ENCODE measurements at places on chromosomes 2 and 18. TPM values are rescaled to one million over a fixed set of nuclear protein-coding genes. Genes with fewer than 3 reads are reported as not detected.

Gene TSPYL6
- total RNA-seq, result not detected

Gene GALNT14
- total RNA-seq, result not detected

DNA sequence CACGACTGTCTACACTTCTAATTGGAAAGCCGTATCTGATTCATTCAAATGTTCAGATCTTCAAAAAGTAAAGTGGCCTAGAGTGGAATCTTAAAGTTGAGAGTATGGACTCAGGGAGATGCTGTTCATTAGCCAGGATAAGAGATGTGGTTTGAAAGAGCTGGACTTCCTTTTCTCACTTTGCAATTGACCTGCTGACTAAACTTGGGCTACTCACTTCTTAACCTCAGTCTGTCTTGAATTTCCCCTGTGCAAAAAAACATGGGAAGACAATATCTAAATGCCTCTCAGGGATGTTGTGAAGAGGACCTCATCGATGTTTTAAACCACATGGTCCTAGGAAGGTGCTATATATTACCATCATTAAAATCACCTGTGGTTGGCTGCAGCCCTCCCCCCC lies 64.1 kb downstream of the BCL2 start:
- DNase-seq, result no peak

Gene MC4R
- total RNA-seq, result not detected

Gene CYP27A1
- total RNA-seq, result 3.0 TPM

Gene PPM1G
- 91.3 TPM for total RNA-seq

GRCh38 chr2:236743039-236743920 lies 173.7 kb downstream of the ACKR3 start:
- DNase-seq, result no peak

DNA sequence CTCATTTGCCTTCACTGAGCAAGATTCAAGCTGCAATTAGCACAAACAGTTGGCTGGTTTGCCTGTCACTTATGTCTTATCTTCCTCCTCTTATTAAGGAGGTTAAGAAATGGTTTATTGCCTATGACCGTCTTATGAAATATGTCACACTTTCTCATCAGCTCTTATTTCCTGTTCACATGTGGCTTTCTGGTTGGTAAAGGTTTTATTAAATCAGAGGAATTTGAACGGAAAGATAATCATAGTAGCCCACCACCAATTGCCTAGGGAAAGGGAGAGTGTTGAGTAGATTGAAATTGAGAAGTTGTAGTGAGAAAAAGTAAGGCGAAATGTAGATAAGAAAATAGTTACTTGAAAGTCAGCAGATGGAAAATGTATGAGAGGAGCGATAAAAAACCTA lies 4.2 kb upstream of the IL1R1 start:
- DNase-seq, result no peak

Gene NPC1
- total RNA-seq, result 54.5 TPM

GRCh38 chr2:172334988-172335387 lies 92.4 kb upstream of the ITGA6 start:
- no peak for DNase-seq

DNA sequence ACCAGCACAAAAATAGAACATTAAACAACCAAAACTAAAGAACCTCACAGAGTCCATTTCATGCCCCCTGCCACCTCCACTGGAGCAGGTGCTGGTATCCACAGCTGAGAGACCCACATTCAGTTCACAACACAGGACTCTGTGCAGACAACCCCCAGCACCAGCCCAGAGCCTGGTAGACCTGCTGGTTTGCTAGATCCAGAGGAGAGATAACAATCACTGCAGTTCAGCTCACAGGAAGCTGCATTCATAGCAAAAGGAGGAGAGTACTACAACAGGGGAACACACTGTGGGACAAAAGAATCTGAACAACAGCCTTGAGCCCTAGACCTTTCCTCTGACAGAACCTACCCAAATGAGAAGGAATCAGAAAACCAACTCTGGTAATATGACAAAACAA lies 326.7 kb downstream of the METTL4 start:
- no peak for DNase-seq

Gene CD226
- 50.9 TPM for total RNA-seq

GRCh38 chr2:2234398-2235195 lies 96.5 kb downstream of the MYT1L start:
- DNase-seq, result no peak

DNA sequence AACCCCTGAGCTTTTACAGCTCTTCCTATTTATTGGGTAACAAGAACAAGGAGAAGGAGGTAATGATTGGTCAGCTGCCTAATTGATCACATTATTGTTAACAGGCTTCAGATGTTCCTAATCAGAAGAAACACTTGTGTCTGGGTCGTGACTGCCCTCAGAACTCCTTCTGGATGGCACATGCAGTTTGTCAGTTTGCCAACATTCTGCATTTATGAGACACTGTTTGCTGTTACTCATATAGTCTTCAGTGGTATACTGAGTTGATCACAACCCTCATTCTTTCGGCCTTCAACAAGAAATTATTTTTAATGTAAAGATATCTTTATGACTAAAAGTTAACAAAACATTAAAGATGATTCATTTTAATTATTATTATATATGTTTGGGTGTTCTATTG lies 95.7 kb upstream of the DOCK10 start:
- no peak for DNase-seq

- DNase-seq, result no peak
These were observed 6.0 kb upstream of the SLC35F6 start for GRCh38 chr2:26757873-26758789.

- DNase-seq, result no peak
These were observed 418.8 kb downstream of the NRXN1 start for GRCh38 chr2:50613161-50613560.

GRCh38 chr2:158815166-158815565 lies 20.0 kb downstream of the DAPL1 start:
- DNase-seq, result no peak

Gene SPATA3
- total RNA-seq, result not detected

GRCh38 chr2:183610724-183611123 lies 486.5 kb downstream of the NUP35 start:
- DNase-seq, result no peak

GRCh38 chr18:56319953-56320352 lies 318.4 kb downstream of the TXNL1 start:
- no peak for DNase-seq

DNA sequence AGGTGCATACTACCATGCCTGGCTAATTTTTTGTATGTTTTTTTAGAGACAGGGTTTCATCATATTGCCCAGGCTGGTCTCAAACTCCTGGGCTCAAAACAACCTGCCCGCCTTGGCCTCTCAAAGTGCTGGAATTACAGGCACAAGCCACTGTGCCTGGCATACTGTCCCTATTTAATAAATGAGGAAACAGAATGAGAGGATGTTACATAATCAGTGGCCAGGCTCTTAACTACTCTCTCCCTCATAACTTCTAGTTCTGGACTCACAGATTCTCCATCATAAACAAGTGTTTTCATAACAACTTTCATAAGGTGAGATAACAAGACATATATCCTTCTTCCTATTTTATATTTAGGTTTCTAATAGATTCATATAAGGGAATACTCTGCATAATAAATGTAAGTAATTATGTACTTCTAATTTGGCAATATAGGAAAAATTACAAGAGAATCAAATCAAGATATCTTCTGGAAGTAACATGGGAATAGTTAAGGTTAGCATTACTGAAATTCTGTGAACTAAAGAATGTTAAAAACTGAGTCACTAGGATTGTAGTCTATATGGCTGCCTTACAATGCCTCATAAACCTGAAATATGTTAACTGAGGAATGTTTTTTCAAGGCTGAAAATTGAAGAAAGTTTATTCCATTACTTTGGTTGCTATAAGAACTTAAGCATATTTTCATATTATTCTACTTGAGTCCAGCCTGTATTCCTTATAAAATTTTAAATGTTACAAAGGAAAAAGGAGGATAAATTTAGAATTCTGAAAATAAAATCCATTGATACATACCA lies 71.3 kb downstream of the SLC25A12 start:
- no peak for DNase-seq

DNA sequence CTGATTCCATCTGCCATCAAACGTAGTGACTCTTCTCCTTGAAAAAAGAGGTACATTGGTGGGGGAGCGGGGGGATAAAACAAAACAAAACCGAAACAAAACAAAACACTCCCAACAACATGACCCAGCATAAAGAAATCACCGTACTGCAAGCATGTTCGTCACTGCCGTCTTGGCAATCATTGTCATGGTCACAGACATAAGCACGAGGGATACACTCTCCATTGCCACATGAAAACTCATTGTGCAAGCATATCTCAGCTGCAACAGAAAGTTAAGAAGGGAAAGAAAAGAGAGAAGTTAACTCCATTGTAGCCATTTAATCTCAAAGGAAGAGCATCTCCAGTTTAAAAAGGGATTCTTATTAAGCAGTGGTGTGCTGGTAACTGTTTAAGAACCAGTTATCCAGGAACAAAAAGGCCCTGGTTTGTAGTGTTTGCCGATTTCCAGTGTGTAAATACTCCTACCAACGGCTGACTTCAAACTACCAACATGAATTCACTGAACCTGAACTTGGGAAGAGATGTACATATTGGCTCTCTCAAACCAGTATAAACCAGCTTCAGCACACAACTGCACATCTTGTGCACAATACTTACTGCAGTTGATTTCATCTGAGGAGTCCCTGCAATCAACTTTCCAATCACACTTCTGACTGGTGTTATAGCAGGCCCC lies 68.2 kb downstream of the LRP2 start:
- no peak for DNase-seq

GRCh38 chr2:98868548-98869271 lies 67.3 kb downstream of the CRACDL start:
- DNase-seq, result no peak

Gene RUFY4
- total RNA-seq, result 4.9 TPM

GRCh38 chr18:57543560-57543959 lies 42.9 kb downstream of the FECH start:
- no peak for DNase-seq

GRCh38 chr2:120701096-120701495 lies 34.6 kb upstream of the GLI2 start:
- DNase-seq, result no peak

GRCh38 chr18:21194871-21195771 lies 46.9 kb upstream of the GREB1L start:
- DNase-seq, result no peak

Gene CRYBA2
- not detected for total RNA-seq

DNA sequence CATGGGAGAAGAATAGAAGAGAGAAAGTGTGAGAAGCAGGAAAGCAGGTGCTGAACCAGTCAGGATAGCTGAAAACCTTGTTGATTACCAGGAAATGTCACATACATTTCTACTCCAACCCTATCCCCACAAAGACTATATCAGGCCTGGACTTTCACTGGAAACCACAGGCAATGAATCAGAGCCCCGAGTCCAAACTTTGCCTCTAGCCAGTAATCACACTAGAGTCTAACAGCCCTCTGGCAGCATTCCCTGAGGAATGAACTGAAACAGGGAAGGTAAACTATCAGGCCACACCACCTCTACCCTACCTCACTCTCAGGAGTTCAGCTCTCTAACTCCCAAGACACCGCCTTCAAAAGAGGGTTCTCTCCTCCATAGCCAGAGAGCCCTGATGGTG lies 18.7 kb upstream of the IHH start:
- no peak for DNase-seq

- no peak for DNase-seq
These were observed 62.7 kb upstream of the NFU1 start for GRCh38 chr2:69499966-69500365.

DNA sequence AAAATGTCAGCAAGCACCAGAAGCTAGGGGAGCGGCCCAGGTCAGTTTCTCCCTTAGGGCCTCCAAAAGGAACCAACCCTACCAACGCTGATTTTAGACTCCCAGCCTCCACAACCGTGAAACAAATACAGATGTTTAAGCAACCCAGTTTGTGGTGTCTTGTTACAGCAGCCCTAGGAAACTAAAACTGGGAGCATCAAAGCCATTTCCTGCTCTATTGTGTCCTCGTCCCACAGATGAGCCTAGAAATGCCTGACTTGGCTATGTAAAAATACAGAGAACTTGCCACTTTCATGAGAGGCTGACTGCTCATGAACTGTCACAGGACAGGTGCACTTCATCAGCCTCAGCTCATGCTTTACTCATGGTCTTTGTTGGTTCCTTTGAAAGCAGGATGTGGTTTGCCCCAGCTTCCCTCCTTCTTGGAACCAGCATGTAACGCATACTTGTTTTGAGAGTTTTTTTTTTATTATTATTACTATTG lies 97.6 kb upstream of the SLC39A10 start:
- peak; percentile 55 for DNase-seq

GRCh38 chr2:188091220-188091619 lies 200.5 kb upstream of the GULP1 start:
- DNase-seq, result no peak

GRCh38 chr2:168639441-168639898 lies 163.0 kb upstream of the NOSTRIN start:
- DNase-seq, result no peak

GRCh38 chr2:6977786-6978185 lies 60.6 kb downstream of the RNF144A start:
- DNase-seq, result no peak

DNA sequence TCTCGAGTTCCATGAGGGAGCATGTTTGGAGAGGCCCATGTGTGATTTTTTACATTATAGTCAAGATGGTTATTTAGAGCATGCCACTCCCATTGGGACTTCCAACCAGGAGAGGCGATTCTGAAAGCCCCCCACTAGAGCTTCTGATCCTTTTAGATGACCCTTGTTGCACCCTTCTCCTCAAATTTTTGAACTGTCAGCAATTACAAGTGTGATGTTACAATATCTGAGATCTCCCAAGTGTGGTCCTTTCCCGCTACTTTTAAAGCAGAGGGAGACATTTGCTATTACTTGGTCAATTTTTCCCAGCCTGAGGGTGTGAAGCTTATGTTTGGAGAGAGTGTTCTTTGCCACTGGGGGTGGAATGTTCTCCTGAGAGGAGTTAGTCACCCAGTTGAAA lies 16.7 kb upstream of the PTH2R start:
- DNase-seq, result no peak

GRCh38 chr18:56637711-56638231 lies 621 bp downstream of the TXNL1 start:
- no peak for DNase-seq

GRCh38 chr2:132901661-132902060 lies 231.7 kb upstream of the LYPD1 start:
- DNase-seq, result no peak

DNA sequence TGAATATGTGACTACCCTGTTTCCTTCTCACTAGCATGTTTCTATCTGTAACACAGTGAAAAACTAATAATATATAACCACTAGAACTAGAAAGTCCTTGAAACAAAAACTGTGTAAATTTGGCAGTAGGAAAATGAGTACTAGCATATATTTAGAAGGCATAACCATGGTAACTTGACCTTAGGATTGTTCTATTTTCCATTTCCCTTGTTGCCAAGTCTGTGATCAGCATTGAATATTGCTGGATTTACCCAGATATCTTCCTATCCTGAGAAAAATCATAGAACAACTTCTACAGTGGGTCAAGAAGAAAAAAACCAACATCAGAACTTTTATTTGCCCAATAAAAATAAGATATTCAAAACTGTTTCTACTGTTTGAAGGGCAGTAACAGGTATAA lies 563.9 kb upstream of the NRXN1 start:
- no peak for DNase-seq

GRCh38 chr2:202690321-202690900 lies 55.6 kb downstream of the FAM117B start:
- DNase-seq, result no peak

Gene HOXD3
- total RNA-seq, result not detected

Gene SLC14A1
- total RNA-seq, result 3.1 TPM

- DNase-seq, result no peak
These were observed 76.5 kb downstream of the CYBRD1 start for GRCh38 chr2:171598713-171599319.

All from activated naive CD8-positive, alpha-beta T cell treated with anti-CD3 and anti-CD28 coated beads, Interleukin-2, amount 10 ng/mL, durations not matched to agents 7 days and 5 days (primary cell).